ENCODE measurements at places on chromosomes 3 and 15.

GRCh38 chr3:43638594-43639447, 17.0 kb upstream of the ANO10 start:
- DNase-seq: no peak

DNA sequence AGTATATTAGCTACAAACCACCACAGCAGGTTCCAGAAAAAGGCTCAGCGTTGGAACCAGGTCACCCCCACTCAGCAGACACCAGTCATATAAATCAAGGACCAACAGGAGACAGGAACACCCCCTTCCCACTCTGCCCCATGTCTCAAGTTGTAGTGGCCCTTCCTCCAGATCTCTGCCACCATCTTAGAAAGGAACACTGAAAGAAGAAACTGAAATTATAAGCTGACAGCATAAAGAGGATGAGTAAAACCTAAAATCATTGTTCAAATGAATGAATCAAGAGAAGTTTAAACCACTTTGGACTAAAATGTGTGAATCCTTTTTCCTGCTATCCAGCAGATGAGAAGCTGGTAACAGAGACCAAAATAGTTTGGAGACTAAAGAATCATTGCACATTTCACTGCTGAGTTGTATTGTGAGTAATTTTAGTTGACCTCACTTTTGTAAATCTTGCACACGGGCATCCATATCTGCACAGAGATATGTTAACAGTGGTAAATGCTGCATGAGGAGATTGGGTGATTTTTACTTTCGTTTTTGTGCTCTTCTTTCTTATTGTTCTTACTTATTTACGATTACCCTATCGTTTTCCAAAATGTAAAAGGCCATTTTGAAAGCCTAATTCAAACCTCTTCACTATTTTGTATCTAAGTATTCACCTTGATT, 19.8 kb downstream of the CCR3 start:
- no peak for DNase-seq

GRCh38 chr3:152305075-152305474, 36.3 kb downstream of the MBNL1 start:
- no peak for DNase-seq

- DNase-seq: no peak
Measured at GRCh38 chr3:152030320-152030719, 156.9 kb downstream of the SUCNR1 start.

DNA sequence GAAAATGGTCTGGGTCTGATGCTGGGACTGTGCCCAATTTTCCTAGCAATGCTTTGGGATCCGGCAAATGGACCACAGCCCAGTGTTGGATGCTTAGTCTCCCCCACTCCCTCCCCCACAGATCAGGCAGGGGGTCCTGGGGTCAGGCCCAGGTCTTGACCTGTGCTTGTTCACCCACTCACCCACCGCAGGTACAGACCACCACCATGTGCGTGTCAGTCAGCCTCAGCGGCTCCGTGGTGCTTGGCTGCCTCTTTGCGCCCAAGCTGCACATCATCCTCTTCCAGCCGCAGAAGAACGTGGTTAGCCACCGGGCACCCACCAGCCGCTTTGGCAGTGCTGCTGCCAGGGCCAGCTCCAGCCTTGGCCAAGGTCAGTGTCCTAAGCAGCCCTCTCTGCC, 10.6 kb downstream of the GRM2 start:
- DNase-seq: no peak

DNA sequence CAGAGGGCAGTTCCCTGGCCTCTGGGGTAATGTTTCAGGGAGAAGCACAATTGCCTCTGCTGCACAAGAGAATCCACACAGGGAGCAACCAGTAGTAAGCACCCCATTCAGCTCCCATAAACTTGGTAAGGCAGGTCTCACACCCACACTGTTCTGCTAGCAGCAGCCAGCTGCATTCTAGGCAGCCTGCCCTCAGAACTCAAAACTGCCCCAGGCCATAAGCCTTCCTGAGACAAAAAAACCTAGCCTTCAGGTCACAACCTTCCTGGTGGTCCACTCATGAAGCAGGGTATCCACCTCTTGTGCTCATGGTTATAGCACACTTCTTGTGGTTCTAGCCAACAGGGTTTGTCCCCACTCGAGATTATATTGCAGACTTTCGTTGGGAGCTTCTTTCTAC, 33.7 kb upstream of the ABI3BP start:
- no peak for DNase-seq

GRCh38 chr3:37223576-37223975, 49.2 kb upstream of the LRRFIP2 start:
- no peak for DNase-seq

DNA sequence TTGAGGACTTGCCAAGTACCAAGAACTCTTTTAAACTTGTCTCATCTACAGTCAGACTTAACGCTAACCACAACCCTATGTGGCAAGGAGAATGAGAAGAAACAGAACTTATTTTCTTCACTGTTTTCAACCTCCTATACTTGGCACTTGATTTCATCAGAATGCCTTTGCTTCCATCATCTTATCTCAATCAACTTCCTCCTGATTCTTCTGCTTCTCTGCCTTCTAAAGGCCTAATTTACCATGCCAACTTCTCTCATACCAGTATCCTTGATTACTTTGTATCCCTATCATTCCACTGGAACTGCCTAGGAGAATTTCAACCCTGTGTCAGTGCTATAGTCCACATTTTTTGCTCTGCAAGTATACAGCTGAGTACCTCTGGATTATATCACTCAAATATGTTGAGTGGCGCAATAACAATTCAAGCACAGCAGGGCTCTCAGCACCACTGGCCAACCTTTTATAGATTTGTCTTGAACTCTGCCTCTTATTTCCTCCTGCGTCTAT, 413.6 kb downstream of the ROBO1 start:
- no peak for DNase-seq

GRCh38 chr15:25092661-25093060, 137.9 kb downstream of the SNRPN start:
- DNase-seq: no peak

- DNase-seq: peak; percentile 42
Measured at GRCh38 chr3:176872771-176873209, 324.5 kb downstream of the TBL1XR1 start.

DNA sequence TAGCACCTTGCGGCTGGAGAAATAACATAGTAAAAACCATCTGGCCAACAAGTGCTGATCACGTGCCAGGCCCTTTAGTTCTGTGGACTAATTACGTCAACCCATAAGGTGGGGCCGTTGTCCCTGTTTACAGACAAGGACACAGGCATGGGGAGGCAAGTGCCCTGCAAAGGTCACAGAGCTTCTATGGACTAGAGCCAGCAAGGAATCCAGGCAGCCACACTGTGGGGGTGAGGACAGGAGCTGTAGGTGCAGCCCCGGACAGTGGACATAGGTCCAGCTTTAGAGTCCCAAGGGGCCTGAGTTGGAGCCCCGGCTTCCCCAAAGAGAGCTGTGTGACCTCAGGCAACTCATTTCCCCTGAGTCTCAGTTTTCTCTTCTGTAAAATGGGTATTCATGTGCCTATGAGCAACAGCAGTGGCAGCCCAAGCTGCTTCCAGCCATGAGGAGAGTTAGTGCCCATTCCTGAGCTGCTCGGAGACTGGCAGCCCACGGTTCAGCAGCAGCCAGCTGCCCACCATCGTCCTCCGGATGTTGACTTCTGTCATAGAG, 13.9 kb downstream of the CHST13 start:
- DNase-seq: no peak

DNA sequence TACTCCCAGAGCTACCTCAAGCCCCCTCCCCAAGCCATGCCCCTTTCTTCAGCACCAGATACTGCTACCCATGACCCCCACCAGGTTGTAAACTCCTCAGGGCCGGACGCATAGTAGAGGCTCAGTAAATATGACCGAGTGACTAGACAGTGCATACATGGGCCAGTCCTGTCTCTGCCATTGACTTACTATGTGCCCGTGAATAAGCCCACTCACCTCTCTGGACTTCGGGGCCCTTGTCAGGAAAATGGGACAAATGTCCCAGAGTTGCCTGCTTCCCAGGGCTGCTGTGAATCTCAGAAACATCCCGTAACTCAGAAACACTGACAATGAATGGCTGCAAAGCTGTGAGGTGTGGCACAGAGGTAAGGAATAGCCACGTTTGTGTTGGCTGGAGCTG, 48.2 kb upstream of the FGD5 start:
- DNase-seq: no peak

- DNase-seq: no peak
Measured at GRCh38 chr3:48404440-48405342, 25.2 kb downstream of the PLXNB1 start.

GRCh38 chr3:141000027-141000663, 51.0 kb upstream of the SPSB4 start:
- DNase-seq: peak; percentile 16

DNA sequence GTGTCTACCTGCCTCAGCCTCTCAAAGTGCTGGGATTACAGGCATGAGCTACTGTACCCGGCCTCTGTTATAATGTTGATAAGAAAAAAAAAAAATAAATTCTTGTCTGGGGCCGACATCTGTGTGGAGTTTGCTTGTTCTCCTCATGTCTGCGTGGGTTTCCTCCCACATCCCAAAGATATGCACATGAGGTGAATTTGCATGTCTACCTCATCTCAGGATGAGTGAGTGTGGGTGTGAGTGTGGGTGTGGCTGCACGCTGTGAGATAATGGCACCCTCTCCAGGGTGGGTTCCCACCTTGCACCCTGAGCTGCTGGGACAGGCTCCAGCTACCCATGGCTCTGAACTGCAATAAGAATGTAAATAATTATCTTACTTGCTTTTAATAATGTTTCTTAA, 25.9 kb upstream of the UACA start:
- DNase-seq: no peak

DNA sequence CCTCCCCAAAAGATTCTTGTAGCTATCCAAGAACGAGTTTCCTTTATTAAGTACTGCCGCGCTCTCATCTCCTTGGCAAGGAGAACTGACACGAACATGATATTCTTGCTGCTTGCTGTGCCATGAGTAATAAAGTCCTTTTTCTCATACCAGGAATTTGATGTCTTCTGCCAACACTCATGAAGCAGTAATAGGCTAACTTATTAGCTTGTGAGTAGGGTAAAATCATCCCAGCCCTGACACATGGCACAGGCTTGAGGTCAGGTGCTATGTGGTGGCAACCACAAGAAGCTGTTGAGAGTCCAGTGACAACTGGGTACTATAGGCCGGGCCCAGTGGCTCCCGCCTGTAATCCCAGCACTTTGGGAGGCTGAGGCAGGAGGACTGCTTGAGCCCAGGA, 22.7 kb upstream of the UBXN7 start:
- DNase-seq: no peak

DNA sequence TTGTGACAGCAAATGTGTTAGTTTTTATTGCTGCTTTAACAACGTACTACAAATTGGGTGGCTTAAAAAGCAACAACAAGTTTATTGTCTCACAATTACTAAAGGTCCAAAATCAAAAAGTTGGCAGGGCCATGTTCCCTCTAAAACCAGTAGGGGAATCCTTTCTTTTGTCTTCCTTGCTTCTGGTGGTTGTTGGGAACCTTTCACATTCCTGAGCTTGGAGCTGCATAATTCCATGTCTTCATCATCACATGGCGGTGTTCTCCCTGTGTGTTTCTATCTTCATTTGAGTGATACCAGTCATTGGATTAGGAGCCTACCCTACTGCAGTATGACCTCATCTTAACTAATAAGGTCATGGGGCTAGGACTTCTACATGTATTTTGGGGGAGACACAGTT, 7.4 kb downstream of the SPRED1 start:
- no peak for DNase-seq

- DNase-seq: peak; percentile 15
Measured at GRCh38 chr15:74795966-74796625, 14.2 kb downstream of the CSK start.

DNA sequence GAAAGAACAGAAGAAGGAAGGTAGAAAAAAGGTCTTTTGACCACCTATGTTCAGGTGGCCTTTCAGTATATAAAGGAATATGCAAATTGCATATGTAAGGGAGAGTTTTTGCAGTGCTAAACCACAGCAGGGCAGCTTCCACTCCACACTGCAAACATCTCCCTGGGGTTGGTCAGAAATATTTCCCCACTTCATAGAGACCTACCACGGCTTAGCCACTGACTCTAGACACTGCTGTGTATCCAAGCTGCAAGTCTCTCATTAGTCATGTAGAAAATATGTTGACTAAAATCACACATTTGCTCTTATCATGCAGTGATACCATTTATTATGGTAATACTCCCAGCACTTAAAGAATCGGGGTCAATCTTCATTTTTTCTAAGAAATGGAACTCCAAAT, 214.9 kb upstream of the NR2F2 start:
- DNase-seq: no peak

DNA sequence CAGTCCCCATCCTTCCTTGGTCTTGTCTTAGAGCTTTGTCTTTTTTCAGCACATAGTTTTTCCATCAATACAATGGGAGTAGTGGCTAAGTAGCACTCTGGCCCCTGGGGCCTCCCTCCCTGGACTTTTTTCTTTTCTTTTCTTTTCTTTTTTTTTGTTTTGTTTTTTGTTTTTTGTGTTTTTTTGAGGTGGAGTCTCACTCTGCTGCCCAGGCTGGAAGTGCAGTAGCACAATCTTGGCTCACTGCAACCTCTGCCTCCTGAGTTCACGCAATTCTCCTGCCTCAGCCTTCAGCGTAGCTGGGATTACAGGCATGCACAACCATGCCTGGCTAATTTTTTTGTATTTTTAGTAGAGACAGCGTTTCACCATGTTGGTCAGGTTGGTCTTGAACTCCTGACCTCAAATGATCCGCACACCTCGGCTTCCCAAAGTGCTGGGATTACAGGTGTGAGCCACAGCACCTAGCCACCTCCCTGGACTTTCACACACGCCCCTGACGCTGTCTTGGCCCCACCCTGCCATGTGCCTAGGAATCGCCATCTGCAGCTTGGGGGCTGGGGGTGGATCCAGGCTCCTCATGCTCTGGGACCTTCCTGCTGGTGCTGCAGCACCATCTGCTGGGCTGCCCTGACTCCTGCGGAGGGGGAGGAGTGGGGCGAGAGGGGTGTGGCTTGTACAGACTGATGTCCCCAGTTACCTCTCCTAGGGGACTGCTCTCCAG, 2.8 kb downstream of the C15orf39 start:
- DNase-seq: peak; percentile 82

GRCh38 chr3:4409415-4409814, 57.7 kb downstream of the SUMF1 start:
- DNase-seq: no peak

DNA sequence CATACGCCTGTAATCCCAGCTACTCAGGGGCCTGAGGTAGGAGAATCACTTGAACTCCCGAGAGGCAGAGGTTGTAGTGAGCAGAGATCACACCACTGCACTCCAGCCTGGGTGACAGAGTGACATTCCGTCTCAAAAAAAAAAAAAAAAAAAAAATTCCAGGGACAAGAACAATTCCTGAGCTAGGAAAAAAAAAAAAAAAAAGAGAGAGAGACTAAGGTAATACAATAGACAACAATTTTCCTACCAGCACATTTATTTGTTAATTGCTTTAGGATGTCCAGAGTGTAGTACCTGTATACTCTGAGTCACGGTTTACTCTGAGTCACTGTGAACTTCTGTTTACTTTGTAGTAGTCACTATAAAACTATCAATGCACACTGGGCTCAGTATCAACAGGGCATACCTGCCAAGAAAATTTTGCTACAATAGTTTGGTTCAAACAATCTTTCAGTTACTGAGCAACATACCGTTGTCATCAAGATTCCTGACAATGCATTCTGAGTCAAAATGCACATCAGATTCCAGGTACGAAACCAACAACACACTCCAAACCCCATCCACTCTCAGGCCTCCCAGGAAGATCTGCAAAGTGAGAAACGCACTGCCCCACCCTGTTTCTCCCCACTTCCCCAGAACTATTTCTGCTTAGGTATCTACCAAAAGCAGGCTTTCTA, 28.3 kb downstream of the IGF2BP2 start:
- DNase-seq: no peak

GRCh38 chr3:31659246-31659645, 126.5 kb downstream of the STT3B start:
- DNase-seq: no peak

All from stimulated activated naive CD4-positive, alpha-beta T cell (primary cell).